Stimulated activated effector memory CD8-positive, alpha-beta T cell treated with anti-CD3 and anti-CD28 coated beads, Interleukin-12 subunit alpha, Interleukin-12 subunit beta, amount 100 ng/mL, for 72 hours (primary cell): ENCODE measurements at places on chromosomes 7 and 10.

DNA sequence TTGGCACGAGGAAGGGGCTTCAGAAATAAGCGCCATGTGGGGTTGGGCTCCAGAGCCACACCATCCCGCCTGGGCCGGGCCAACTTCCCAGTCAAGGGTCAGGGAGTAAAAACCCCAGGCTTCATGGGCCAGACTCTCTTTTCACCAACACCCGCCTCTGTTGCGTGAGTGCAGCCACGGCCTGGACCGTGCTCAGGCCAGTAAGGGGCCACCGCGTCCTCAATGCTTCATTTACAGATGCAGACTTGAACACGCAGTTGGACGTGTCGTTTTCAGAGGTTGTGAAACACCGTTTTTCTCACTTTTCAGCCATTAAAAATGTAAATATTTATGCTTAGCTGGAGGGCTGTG is 161.0 kb downstream of the WDR37 start:
- DNase-seq = no peak

DNA sequence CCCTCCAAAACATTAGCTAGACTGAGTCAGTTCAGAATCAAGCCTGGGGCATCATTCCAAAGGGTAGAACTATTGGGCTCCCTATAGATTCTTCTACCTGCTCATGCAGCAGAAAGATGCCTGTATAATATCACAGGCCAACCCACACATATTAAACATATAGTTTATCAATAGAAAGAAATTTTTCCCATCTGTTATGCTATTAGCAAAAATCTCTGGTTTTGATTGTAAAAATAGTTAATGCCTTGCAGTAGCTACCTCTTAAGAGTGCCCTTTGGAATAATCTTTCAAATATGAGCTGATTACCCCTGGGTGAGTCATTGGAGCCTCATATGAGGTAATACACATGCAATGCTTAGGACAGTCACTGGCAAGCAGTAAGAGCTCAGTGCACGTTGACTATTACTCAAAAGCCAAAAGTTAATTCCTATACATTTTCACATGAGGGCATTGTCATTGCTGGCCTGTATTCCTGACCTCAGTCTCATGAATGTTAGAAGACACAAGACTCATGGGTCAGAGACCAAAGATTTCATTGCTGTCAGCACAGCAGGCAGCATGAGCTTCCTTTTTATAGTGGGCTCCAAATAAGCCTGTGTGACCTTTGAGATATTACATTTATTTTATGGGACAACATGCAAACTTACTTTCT is 180.0 kb downstream of the FGFR2 start:
- DNase-seq = no peak

DNA sequence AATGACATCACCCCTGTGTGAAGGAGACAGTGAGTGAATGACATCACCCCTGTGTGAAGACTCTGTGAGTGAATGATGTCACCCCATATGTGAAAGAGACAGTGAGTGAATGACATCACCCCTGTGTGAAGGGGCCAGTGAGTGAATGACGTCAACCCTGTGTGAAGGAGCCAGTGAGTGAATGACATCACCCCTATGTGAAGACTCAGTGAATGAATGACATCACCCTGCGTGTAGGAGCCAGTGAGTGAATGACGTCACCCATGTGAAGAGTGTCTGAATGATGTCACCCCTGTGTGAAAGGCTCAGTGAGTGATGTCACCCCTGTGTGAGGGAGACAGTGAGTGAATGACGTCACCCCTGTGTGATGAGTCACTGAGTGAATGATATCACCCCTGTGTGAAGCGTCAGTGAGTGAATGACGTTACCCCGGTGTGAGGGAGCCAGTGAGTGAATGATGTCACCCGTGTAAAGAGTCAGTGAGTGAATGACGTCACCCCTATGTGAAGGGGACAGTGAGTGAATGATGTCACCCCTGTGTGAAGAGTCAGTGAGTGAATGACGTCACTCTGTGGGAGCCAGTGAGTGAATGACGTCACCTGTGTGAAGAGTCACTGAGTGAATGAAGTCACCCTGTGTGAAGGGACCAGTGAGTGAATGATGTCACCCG is 478.1 kb downstream of the PTPRN2 start:
- DNase-seq = no peak

GRCh38 chr7:107972075-107972482 is 30.9 kb downstream of the LAMB1 start:
- no peak for DNase-seq

DNA sequence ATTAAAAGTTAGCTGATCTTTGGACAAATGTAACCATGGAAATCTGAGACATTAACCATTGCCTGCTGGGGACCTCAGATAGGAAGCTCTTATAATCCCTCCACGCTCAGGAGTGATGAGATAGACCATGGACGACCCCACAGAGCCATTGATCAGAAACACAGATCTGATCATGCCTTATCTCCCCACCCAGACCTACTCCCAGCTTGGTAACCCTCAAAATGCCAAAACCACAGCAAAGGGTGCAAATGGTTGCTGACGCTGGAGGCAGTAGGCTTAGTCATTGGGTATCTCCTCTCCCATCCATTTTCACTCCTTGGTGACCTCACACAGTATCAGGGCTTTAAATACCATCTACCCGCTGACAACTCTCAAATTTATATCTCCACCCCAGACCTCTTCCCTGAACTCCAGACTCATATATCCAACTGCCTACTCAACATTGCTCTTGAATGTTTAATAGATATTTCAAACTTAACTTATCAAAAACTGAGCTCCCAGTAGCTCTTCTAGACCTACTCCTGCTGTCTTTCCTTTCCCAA is 60.8 kb downstream of the CRTAC1 start:
- DNase-seq = no peak

GRCh38 chr10:126904818-126905701 is at the start of gene DOCK1:
Gene DOCK1 (plus strand): TSS chr10:126905428. CDS start chr10:126905518, 90 bp downstream.
- no peak for DNase-seq

DNA sequence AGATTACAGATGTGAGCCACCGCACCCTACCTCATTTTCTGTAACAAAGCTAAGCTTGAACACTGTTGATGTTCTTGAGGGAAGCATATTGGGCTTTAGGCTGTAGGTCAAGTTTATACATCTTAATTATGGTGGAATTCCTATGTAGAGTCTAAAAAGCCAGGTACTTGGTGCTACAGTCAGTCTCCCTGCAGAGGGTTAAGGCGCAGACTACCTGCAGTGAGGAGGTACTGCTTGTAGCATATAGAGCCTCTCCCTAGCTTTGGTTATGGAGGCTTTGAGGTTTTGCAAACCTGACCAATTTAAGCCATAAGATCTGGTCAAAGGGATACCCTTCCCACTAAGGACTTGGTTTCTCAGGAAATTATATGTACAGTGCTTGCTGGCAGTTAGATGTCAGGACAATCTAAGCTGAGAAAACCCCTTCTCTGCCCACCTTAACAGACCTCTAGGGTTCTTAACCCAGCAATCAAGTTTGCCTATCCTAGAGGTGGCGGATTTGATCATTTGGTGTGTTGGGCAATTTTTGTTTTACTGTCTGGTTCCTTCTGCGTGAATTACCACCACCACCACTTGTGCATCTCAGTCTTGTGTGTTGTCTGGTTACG is 6.0 kb downstream of the PPIA start:
- no peak for DNase-seq

GRCh38 chr10:110487411-110488331 is 10.0 kb upstream of the DUSP5 start:
- no peak for DNase-seq

DNA sequence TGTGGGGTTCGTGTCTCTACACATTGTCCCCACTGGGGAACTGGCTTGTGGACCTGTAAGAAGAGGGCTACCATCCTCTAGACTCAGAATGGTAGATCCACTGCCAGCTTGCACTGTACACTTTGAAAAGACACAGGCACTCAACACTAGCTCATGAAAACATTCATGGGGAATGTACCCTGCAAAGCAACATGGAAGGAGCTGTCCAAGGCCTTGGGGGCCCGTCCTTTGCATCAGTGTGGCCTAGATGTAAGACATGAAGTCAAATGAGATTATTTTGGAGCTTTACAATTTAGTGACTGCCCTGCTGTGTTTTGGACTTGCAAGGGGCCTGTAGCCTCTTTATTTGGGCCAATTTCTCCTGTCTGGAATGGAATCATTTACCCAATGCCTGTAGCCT is 399.0 kb upstream of the PCDH15 start:
- DNase-seq = no peak

GRCh38 chr10:75620356-75620755 is 188.9 kb downstream of the LRMDA start:
- no peak for DNase-seq

GRCh38 chr10:5334196-5334880 is 30.4 kb upstream of the UCN3 start:
- no peak for DNase-seq

DNA sequence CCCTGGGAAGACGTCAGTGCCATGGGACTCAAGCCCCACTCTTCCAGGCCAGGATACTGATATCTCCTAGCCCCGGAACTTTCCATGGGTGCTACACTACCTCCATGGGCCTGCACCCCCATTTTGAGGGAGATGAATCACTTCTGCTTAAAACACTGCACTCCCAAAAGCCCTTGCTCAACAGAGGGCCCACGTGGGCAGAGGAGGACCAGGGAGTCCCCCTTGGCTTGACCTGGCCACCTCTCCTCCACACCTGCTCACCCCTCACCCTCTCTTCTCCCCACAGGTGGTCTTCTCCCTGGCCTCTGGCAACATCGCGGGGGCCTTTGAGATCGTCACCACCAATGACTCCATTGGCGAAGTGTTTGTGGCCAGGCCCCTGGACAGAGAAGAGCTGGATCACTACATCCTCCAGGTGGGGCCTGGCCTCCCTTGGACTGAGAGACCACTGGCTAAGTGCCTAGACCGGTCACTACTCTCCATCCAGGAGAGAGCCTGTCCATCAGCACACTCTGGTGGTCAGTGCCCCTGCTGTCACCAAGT is 19.9 kb upstream of the C10orf105 start:
- DNase-seq = no peak

DNA sequence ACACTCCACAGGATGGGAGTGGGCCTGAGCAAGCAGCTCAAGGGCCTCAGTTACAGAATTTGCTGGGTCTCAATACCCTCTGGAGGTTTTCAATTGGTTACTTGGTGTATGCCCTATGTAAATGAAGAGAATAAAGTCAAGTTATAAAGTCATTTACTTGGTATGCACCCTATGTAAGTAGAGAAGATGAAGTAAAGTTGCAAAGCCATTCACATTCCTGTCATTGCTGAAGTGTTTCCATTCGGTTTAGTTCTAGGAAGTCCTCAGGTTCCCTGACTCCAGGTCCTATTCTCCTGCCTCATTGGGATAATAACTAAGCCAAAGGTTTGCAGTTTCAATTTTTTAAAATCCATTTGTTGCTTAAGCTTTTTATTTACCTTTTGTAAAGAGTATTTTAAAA is 272.6 kb upstream of the NPSR1 start:
- DNase-seq = no peak

DNA sequence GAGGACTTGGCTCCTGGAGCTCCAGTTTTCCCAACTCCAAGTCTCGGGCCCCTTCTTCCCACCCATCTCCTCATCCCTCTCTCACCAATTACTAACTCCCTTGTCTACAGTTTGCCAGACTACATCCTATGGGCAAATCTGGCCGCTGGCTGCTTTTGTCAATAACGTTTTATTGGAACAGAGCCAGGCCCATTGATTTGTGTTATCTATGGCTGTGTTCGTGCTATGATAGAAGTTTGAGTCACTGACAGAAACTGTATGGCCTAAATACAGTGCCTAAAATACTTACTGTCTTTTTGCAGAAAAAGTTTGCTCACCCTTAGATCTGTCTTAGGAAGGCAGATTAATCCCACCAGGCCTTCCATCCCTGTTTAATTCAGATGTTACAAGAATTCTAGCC is 71.3 kb downstream of the PIP4K2A start:
- no peak for DNase-seq

DNA sequence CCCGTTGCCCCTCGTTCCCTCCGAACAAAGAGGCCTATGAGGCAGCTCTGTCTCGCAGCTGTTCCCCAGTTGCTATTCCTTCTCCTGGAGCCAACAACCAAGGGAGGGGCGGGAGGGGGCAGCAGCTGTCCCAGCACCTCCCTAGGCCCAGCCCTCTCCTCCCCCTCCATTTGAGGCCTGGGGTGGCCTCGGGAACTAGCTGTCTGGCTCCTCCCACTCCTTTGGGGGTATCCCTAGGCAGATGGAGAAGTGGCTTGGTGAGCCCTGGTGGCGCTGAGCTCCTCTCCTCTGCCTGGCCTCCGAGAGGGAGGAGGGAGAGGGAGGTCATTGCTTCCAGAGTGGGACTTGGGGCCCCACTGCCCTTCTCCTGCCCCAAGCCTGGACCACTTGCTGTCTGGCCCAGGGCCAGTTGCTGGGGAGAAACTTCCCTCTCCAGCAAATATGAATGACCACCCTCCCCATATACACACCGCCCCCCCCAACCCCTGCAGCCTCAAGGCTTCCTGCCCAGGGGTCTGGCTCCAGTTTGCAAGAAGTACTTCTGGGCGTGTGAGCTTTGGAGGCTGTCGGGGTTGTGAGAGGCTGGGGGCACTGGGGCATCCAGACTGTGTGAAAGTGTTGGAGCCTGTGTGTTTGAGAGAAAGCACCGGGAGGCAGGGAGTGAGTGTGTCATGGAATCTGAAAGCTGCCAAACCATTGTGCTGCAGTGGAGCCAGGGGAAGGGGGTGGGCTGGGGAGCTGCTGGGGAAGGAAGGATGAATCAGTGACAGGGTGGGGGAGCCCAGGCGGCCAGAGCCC is 3.1 kb downstream of the FLNC start:
- no peak for DNase-seq

DNA sequence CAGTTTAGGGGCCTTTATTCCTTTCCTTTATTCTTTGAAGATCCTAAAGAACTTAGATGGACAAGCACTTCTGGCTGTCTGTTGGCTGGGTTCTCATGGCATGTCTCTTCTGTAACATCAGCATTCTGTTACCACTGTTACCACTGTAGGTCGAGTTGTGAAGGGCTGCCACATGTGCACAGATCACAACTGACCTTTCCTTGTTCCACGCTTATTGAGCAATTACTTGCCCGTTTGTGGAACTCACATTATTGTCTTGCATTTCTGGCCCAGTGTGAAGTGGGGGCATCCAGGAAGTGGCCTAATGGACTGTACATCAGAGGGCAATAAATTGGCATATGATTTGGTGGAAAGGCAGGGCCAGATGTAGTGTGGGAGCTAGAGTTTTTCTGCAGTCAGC is 23.7 kb downstream of the GBF1 start:
- no peak for DNase-seq

- no peak for DNase-seq
These were observed 283.1 kb upstream of the NRP1 start for GRCh38 chr10:33617381-33618080.

DNA sequence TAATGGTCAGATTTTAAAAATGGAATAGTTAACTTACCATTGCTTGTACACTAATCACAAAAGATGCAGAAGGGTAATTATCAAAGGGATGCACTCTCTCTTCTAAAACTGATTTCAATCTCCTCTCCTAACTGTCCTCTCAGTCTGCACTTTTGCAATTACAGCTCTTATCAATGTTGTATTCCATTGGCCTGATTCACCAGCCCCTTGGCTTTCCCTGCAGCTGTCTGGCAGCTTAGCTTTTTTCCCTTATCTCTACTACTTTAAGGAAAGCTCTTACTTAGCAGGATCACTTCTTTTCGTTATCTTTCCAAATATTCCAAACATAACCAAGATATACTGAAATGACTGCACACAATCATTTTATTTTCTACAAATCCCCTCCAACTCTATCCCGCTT is 448.8 kb downstream of the GRM8 start:
- no peak for DNase-seq
